ENCODE measurements at places on chromosomes 6 and 20.

- H3K27me3 ChIP-seq, result no peaks in the 10 kb centered on the region
- DNase-seq, result no peak
- H3K4me3 ChIP-seq, result no peak overlapping the region
- H3K36me3 ChIP-seq, result no peaks in the 10 kb centered on the region
- no peak overlapping the region for H3K27ac ChIP-seq
- H3K4me1 ChIP-seq, result no peaks in the 10 kb centered on the region
Measured at GRCh38 chr6:17740559-17741220, 34.0 kb upstream of the NUP153 start.

DNA sequence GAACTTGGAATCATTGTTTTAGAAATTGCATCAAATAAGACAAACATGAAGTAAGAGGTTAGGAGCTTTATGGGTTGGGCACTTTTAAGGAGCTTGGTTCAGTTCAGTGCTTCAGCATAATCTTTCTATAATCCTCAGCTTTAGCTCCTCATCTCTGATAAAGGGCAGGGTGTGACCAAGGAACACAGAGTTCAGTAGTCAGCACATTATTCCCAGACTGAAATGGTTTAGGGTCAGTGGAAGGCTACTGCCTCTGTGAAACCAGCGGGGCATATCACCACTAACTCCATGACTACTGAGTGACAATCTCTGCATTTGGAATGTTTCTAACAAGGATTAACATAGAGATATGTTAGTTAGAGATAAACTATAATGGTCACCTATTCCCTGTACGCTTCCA, 36.9 kb downstream of the CRYBG1 start:
- H3K36me3 ChIP-seq, result no peaks in the 10 kb centered on the region
- H3K4me1 ChIP-seq, result no peaks in the 10 kb centered on the region
- H3K4me3 ChIP-seq, result no peak overlapping the region
- H3K27me3 ChIP-seq, result no peaks in the 10 kb centered on the region
- no peak overlapping the region for H3K27ac ChIP-seq
- no peak for DNase-seq

DNA sequence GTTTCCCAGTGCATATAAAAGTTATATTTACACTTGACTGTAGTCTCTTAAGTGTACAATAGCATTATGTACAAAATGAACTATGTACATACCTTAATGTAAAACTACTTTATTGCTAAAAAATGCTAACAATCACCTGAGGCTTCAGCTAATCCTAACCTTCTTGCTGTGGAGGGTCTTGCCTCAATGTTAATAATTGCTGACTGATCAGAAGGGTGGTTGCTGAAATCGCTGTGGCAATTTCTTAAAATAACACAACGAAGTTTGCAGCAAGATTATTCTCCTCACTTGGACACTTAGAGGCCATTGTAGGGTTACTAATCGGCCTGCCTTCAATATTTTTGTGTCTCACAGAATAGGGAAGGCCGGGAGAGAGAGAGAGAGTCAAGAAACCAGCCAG, 24.7 kb upstream of the MICB start:
- no peak overlapping the region for H3K4me3 ChIP-seq
- no peaks in the 10 kb centered on the region for H3K36me3 ChIP-seq
- H3K27me3 ChIP-seq, result no peaks in the 10 kb centered on the region
- no peak overlapping the region for H3K27ac ChIP-seq
- peaks cover 13% of the 10 kb centered on the region for H3K4me1 ChIP-seq

- DNase-seq, result no peak
- H3K27ac ChIP-seq, result no peak overlapping the region
- H3K4me1 ChIP-seq, result peaks cover 2% of the 10 kb centered on the region
- H3K27me3 ChIP-seq, result no peaks in the 10 kb centered on the region
Measured at GRCh38 chr6:52365317-52365716, 3.4 kb downstream of the PAQR8 start.

- H3K27me3 ChIP-seq, result no peaks in the 10 kb centered on the region
- no peak overlapping the region for H3K27ac ChIP-seq
- DNase-seq, result no peak
- H3K4me1 ChIP-seq, result no peaks in the 10 kb centered on the region
- no peak overlapping the region for H3K4me3 ChIP-seq
Measured at GRCh38 chr20:44223721-44224120, 13.2 kb upstream of the OSER1 start.

- H3K27ac ChIP-seq, result no peak overlapping the region
- no peak for DNase-seq
- no peaks in the 10 kb centered on the region for H3K27me3 ChIP-seq
- no peak overlapping the region for H3K4me3 ChIP-seq
Measured at GRCh38 chr6:158373214-158373613, 60.9 kb downstream of the TULP4 start.

GRCh38 chr6:25946631-25947030, 16.0 kb upstream of the TRIM38 start:
- DNase-seq, result no peak
- H3K27me3 ChIP-seq, result no peaks in the 10 kb centered on the region
- no peak overlapping the region for H3K4me3 ChIP-seq
- no peak overlapping the region for H3K27ac ChIP-seq
- no peaks in the 10 kb centered on the region for H3K4me1 ChIP-seq

GRCh38 chr20:50191065-50191543, 474 bp downstream of the CEBPB start:
- no peaks in the 10 kb centered on the region for H3K27me3 ChIP-seq
- H3K27ac ChIP-seq, result peak overlapping the region; percentile 99
- peak overlapping the region; percentile 79 for H3K4me3 ChIP-seq
- H3K36me3 ChIP-seq, result peaks cover 15% of the 10 kb centered on the region
- no peak for DNase-seq

DNA sequence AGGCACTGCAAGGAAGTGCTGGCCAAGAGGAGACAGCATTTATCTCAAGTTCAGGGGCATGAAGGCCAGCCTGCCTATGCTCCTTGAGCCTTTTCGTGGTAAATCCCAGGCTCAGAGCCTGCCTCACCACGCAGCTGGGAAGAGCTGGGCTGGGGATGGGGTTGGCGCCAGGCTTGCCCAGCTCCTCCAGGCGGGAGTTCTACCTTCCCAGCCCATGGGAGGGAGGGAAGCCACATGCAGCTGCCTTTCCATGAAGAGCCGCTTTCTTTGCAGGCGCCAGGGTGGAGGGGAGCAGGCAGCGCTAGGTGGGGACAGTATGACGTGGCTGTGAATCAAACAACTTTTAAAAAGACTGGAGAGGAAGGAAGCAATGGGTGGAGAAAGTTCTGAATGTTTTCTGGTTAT, 19.5 kb upstream of the SIRT5 start:
- H3K27ac ChIP-seq, result no peak overlapping the region
- no peaks in the 10 kb centered on the region for H3K4me1 ChIP-seq
- H3K36me3 ChIP-seq, result no peaks in the 10 kb centered on the region
- H3K27me3 ChIP-seq, result no peaks in the 10 kb centered on the region
- DNase-seq, result no peak

GRCh38 chr6:40695750-40696415, 108.7 kb upstream of the LRFN2 start:
- no peaks in the 10 kb centered on the region for H3K27me3 ChIP-seq
- H3K36me3 ChIP-seq, result no peaks in the 10 kb centered on the region
- H3K27ac ChIP-seq, result no peak overlapping the region

DNA sequence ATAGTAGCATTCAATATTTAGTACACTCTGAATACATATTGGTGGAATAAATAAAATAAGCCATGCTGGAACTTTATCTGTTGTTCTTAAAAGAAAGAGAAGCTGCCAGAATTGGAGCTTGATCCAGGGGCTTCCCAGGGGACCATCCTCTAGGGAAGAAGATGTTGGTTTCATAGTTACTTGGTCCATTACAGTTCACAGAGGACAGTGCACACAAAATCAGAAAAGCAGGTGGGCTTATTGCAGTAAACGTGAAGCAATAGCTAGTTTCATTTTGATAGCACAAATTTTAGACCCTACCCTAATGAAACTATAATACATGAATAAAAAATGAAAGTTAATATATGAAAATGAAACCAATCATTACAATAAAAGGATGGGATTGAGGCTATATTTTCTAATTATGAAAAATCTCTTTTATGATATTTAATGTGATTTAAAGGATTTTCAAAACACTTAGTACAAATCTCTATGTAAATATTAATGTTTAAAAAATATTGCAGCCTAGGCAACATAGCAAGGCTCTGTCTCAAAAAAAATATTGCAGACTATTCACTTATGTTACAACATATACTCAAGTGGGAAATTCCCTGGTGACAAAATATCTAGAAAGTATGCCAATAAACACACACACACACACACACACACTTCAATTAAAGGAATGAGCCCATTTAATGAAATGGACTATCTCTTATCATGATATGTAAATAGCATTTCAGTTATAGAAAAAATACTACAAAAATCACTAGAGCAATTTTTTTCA, 227.0 kb upstream of the MARCKS start:
- H3K4me3 ChIP-seq, result no peak overlapping the region
- no peaks in the 10 kb centered on the region for H3K27me3 ChIP-seq
- H3K36me3 ChIP-seq, result no peaks in the 10 kb centered on the region
- peaks cover 38% of the 10 kb centered on the region for H3K4me1 ChIP-seq
- no peak for DNase-seq

GRCh38 chr6:21953831-21954801, 342.7 kb downstream of the PRL start:
- H3K4me3 ChIP-seq, result peak overlapping the region; percentile 41
- H3K27me3 ChIP-seq, result no peaks in the 10 kb centered on the region
- peaks cover 40% of the 10 kb centered on the region for H3K4me1 ChIP-seq

GRCh38 chr6:143595251-143596036, 82.3 kb upstream of the PHACTR2 start:
- no peak overlapping the region for H3K4me3 ChIP-seq
- H3K27me3 ChIP-seq, result no peaks in the 10 kb centered on the region
- H3K27ac ChIP-seq, result no peak overlapping the region
- DNase-seq, result no peak

GRCh38 chr20:50193836-50194421, 3.3 kb downstream of the CEBPB start:
- peak overlapping the region; percentile 99 for H3K27ac ChIP-seq
- H3K27me3 ChIP-seq, result no peaks in the 10 kb centered on the region
- H3K4me3 ChIP-seq, result peak overlapping the region; percentile 79
- H3K36me3 ChIP-seq, result peaks cover 15% of the 10 kb centered on the region
- no peak for DNase-seq

- H3K27me3 ChIP-seq, result no peaks in the 10 kb centered on the region
- no peaks in the 10 kb centered on the region for H3K36me3 ChIP-seq
- H3K4me3 ChIP-seq, result peak overlapping the region; percentile 52
- H3K4me1 ChIP-seq, result peaks cover 47% of the 10 kb centered on the region
- peak overlapping the region; percentile 87 for H3K27ac ChIP-seq
Measured at GRCh38 chr6:3825851-3826581, 23.2 kb upstream of the FAM50B start.

DNA sequence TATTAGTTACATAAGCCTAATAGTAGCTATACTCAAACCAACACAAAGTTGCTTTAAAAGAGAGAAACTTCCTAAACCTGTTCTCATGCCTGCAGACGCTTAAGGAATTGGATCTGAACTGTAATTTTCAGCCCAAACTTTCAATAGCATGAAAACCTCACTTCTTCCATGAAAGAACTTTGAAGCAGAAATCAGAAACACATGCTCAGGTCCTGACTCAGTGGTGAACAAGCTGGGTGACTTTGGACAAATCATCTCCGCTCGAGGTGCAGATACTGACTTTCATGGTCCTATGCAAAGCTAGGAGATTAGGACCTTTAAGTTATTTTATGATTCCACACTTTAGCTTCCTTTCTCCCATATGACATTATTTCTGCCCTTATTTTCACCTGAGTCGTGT, 36.5 kb downstream of the NOX3 start:
- H3K27ac ChIP-seq, result peak overlapping the region; percentile 35
- no peak for DNase-seq
- no peaks in the 10 kb centered on the region for H3K36me3 ChIP-seq
- no peak overlapping the region for H3K4me3 ChIP-seq
- H3K4me1 ChIP-seq, result peaks cover 10% of the 10 kb centered on the region
- no peaks in the 10 kb centered on the region for H3K27me3 ChIP-seq

DNA sequence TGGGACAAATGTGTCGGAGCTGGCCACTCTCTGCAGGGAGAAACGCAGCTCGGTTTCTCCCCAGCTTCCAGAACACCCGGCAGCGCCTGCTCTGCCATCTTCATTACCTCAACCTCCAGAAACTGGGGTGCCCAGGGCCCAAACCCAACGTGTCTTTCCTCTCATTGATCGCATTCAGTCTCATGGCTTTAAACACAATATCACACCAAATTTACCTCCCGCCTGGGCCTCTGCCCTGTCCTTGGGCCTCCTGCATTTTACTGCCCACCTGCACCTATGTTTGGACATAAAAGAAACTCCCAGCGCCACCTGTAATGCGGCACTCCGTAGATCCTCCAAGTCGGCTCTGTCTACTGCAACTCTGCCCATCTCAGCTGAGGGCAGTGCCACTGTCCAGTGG, 22.2 kb downstream of the SERPINB6 start:
- no peak overlapping the region for H3K27ac ChIP-seq
- DNase-seq, result no peak
- no peak overlapping the region for H3K4me3 ChIP-seq
- H3K36me3 ChIP-seq, result peaks cover 22% of the 10 kb centered on the region
- H3K4me1 ChIP-seq, result peaks cover 4% of the 10 kb centered on the region
- H3K27me3 ChIP-seq, result no peaks in the 10 kb centered on the region

Measured in thoracic aorta (tissue), 2 donors.